ENCODE measurements at places on chromosomes 1 and 21.

GRCh38 chr1:213371847-213372619, 321.0 kb downstream of the RPS6KC1 start:
- DNase-seq = no peak

DNA sequence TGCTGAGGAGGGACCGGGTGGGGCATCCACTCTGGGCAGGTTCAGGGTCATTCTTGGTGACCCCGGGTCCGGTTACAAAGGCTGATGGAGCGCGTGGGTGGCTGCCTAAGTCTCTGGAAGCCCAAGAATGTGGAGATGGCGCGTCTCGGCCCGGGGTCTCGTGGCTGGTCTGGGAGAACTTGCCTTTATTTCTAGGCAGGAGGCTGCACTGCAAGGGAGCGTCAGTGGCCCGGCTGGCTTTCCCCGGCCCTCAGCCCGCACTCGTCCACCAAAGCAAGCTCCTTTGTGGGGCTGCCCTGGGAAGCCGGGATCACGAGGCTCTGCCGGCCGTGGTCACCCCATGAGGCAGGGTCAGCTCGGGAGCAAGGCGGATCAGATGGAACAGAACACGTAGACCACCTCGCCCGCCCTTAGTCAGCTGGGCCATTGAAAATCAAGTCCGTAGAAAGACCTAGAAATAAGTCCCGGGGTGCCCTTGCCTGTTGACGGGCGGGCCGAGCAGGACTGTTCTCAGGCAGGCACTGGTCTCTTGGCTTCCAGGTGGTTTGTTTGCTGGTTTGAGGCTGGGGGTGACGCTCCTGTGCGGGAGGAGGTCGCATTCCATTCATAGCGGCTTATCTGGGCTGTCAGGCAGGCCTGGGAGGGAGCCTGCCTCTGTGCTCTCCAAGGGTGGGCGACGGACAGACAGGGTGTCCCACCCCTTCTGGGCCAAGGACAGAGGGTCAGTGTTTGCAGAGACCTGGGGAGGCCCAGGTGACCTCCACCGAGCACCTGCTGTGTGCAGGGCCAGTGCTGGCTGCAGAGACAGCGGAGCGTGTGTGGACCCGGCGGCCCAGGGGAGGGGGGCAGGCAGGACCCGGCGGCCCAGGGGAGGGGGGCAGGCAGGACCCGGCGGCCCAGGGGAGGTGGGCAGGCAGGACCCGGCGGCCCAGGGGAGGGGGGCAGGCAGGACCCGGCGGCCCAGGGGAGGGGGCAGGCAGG, 25.8 kb downstream of the COL18A1 start:
- no peak for DNase-seq

- no peak for DNase-seq
These were observed 11.8 kb downstream of the RCC1 start for GRCh38 chr1:28517649-28517999.

GRCh38 chr1:163060343-163061007, 8.7 kb upstream of the RGS4 start:
- DNase-seq = no peak

DNA sequence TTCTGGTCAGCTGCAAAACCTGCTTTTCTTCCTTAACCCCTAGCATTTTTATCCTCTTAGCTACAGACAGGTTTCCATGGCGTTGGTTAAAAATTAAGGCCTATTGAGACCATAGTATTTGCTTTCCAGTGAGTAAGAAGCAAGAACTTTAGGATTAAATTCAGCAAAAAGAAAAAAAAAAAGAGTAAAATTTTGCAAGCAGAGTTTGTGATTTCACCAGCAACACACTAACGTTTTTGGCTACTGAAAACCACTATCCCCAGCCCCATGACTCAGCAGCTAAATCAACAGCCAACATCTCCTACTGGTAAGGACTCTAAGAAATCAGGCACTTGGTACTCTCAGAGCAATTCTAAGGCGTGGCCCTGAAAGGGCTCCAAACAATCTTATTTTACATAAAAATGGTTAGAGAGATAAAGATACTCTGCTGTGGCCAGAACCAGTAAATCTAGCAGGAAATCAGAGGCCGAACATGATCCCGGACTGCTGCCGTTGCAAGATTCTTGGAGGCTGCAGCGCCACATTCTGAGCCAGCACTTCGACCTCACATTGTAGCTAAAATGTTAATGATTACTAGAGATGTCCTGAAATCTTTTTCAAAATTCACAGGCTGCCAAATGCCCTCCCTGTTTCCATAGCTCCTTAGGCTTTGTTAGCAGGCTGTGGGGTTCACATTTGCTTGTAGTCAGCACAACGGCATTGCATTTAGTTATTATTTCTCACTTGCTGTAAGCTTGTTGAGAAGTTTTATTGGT, 1.6 kb upstream of the ENO1 start:
- no peak for DNase-seq

DNA sequence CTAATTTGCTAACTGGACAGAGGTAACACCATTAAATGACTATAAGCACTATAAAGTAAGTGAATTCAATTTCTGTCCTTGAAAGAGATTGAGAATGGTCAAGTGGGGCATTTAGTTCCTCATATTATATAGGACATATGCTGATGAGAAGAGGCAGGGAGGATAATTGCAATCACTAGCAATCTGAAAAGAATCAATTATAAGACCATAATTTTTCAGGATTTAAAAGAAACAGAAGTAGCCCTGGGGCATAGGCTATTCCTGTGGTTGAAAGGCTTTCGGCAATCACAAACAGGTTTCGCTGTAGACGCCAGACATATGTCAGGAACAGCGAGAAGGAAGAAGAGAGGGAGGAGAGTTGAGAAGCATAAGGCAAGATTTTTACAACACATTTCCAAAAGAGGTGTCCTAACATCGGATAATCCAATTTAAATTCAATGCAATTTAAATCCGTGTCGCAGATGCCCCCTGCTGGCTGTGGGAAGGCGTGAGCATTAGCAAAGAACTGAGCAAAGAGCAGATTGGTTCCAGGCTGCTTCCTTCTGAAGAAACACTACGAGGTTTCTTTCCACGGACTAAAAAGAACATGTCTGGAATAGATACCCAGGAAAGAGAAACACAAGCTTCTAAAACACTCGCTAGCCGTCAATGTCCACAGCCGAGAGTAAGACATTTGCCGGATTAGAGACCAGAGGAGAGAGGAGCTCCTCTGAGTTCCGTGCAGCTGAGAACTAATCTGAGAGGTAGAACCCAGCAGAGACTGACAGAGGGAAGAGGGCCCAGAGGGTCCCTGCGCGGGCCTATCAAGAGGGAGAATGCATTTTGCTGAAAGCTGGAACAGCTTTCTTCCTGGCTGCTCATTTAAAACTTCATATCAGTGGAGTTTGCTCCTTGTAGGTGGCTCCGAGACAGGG, 27.9 kb downstream of the RGS5 start:
- no peak for DNase-seq

DNA sequence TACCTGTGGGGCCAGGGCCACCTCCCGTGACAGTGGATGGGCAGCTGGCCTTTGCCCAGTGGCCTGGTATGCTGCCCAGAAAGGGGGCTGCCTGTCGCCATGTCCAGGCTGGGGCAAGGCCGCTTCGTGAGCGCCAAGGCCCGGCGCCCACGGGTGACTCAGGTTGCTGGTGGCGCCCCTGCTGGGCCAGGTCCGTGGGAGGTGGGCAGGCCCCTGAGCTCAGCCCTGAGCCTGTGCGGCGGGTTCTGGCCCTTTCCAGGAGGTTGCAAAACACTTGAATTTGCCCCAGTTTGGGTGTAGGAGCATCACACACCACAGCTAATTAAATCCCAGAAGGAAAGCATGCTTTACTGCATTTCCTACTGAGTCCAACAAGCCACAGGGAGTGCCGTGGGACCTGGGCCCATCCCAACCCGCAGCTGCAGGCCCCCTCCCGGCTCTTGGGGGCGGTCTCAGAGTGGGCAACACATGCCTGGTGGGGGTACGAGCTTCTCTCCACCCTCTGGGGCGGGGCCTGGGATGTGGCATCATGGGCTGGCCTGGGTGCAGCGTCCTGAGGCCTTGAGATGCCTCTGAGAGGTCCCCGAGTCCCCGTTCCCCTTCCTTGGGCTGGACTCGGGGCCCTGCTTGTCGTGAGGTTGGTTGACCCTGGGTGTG, 159.8 kb downstream of the PEX14 start:
- no peak for DNase-seq

DNA sequence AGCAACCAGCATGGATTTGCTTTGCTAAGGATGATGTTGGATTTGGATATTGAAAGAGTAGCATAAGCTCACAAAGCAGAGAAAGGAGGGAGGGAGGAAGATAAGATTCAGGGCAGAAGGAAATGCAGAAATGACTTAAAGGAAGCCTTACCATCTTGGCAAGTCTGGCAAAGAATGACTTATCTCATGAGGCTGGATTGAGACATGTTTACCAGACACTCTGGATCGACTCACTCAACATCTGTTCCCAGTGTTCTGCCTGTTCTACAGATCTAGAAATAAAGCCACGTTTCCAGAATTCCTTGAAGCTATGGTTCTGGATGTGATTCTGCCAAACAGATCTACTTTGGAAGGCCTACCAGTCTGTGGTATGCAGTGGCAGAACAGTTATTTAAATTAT, 38.8 kb upstream of the CTBS start:
- DNase-seq = no peak

DNA sequence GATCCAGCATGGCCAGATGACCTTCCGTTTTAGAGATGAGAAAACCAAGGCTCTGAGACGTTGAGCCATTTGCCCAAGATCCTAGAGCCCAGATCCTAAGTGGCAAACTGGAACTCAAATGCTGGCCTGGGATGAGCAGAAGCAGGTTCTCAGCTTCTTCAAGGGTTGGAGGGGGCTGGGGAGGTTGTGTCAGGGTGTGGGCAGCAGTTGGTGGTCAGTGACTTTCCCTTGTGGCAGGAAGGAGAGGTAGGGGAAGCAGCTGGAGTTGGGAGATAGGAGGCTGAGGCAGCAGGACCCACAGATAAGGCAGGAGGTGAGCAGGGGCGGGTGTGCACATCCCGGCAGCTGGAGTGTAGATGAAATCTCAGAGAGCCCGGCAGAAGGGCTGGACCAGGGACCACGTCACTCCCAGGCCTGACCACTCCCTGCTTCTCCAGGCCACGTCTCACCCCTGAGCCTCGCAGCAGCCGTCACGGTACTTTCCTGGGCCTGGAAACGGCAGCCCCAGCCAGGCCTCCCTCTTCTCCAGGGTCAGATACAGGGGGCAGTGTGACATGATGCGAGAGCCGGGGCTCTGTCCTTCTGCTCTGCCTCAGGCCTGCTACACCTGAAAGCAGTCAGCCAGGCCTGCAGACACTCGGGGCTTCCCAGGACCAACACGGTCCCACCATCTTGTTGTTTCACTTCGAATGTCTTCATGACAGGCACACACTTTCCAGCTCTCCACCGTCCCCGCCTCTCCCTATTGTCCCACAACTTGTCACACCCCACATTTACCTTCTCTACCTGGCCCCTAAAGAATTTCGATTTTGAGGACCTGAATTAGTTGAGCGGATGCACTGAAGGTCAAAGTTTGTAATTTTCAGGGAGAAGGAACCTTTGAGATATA, 11.5 kb upstream of the LAPTM5 start:
- no peak for DNase-seq

DNA sequence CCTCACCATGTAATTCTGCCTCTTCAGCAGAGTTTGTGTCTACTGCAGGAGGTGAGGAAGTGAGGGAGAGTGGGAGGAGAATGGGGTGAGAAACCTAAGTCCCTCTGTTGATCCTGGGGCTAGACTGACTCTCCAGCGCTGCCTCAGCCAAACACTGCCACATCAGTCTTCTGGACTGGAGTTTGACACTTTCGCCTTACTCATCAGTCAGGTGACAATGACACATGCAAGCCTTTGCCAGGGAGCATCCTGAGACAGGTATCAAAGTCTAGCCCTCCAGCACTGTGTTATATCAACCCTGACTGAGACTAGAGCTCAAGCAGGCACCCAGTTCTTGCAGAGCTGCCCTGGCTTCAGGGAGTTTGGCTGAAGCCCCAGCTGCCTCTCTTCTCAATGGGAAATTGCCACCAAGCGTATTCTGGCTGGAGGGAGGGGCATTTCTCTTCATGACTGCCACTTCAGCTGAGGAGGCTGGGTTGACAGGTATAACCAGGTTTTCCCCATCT, 33.3 kb upstream of the SUCO start:
- DNase-seq = no peak

DNA sequence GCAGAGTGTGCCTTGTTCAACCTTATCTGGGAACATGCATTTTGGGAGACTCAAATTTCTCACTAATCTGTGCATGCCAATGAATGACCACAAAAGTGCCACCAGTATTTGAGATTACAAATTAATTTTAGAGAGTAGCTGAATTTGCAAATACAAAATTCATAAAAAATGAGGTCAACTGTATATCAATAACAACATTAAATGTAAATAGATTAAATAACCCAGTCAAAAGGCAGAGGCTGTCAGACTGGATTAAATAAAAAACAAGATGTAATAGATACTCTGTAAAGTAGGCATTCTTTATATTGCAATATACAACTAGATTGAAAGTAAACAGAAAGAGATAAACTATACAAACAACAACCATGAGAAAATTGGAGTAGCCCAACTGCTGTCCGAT, 5.5 kb upstream of the KRTAP10-3 start:
- DNase-seq = no peak

DNA sequence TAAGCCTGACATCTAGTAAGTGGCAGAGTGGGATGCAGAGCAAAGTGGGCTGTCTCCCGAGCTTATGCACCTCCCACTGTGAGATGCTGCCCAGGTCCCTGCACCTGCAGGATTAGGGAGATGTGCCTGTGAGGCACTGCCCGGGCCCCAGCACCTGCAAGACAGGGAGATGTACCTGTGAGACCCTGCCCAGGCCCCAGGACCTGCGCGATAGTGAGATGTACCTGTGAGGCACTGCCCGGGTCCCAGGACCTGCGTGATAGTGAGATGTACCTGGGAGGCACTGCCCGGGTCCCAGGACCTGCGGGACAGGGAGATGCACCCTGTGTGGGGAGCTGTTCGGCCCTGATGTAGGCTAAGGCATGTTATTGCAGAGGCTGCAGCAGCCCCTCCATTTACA, 622.8 kb downstream of the PTPRU start:
- DNase-seq = no peak

DNA sequence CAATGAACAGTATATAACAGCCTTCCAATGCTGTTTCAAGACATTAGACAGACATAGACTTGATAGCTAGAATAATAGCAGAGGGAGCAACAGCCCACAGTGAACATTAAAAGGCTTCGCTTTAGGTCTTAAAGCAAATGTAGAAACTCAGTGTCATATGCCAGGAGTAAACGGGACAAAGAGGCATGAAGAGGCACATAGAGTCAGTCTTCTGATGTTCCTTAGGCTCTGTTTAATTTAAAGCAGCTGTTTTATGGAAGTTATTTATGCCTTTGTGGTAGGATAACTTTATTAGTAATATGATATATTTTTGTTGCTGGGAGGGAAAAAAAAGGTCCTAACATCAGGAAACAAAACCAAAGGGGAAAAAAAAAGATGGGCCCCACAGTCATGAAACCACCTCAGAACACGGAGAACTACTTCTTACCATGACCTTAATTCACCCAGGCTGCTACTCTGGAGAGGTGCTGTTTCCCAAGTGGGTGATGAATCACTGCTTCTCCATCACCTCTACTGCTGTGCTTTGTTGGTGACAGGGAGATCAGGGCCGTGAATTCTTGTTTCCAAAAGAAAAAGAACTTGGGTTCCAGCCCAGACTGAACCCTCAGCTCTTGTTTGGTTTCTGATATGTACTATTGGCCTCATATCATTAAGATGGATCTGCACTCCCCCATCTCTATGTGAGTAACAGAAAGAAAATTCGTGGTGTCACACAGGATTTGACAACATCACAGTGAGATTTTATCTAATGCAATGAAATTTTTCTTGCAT, 616.9 kb downstream of the KIF26B start:
- no peak for DNase-seq

GRCh38 chr1:118488787-118489186, 303.8 kb upstream of the SPAG17 start:
- DNase-seq = no peak

All from activated T-helper 1 cell treated with anti-CD3 and anti-CD28 coated beads, Interleukin-2, amount 50 U/mL, for 16 hours (primary cell).